IPS-NIHi11 (cell line): ENCODE measurements at places on chromosomes 6 and 20.

- no peak for DNase-seq
These were observed 90.5 kb downstream of the MAN1A1 start for GRCh38 chr6:119259027-119259426.

DNA sequence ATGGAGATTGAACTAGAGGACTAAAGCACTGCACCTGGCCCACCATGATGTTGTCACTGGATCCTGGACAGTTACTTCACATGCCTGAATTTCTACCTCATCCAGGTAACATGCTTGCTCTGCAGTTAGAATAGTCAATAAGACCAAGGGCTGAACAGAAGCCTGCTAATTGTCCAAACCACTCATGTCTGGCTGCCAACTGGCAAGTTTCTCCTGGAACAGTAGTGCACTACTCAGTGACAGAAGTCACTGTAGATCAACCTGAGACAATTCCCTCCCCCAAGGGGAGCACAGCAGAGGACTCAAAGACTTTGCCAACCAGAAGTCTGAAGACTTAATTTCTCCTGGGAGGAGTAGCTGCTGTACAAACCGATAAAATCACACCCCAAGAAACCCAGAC lies 454.6 kb upstream of the MARCKS start:
- no peak for DNase-seq

- DNase-seq, result no peak
These were observed 124.3 kb upstream of the SOX4 start for GRCh38 chr6:21469213-21469612.

DNA sequence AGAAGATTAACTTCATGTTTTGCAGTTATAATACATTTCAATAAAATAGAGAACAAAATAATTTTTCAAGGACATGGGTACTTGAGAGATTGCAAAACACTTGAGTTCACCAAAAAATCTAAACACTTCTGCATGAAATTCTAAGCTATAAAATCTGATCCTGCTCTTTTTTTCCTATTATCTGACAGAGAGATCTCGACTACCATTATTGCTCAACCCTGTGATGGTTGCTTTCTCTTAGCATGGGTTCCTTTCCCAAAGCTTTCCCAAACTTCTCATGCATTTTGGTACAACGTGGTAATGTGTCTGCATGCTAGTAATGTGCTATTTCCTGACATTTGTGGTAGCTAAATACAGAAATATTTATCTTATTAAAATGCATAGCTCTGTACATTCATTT lies 1243.1 kb upstream of the ADGRB3 start:
- no peak for DNase-seq

DNA sequence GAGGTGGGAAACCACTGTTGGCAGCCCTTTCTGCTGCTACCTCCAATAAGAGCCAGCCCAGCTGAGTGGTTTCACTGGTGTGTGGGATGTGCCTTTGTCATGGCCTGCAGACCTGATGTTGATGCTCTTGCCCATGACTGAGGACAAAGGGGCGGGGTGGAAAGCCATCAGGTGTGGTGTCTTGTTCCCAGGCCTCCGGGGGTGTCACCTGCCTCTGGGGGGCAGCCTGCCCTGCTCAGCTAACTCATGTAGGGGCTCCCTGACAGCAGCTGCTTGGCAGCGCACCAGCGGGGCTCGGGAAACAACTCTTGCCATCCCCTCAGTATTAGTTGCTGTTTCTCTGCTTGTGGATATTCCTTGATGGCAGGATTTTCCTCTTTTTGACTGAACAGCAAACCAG lies 91.3 kb downstream of the LYRM2 start:
- peak; percentile 16 for DNase-seq

DNA sequence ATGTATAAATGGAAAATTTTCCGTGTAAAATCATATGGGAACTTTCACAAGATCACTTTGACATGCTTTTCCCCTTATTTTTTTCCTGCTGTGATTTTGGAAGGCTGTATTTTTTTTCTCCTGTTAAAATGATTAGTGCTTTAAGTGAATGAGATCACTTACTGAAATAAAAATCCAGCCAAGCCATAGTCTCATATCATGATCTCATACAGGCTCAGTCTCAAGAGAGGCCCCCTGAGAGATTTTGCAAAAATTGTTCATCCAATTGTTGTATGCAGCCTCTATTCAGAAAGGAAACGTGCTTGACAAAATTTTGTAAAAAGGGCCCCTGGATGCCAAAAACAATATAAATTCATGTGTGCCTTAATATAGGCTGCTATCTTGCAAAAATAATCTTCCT lies 528.2 kb downstream of the HDGFL1 start:
- DNase-seq, result no peak

- DNase-seq, result no peak
These were observed 9.8 kb downstream of the RHAG start for GRCh38 chr6:49626811-49627210.

DNA sequence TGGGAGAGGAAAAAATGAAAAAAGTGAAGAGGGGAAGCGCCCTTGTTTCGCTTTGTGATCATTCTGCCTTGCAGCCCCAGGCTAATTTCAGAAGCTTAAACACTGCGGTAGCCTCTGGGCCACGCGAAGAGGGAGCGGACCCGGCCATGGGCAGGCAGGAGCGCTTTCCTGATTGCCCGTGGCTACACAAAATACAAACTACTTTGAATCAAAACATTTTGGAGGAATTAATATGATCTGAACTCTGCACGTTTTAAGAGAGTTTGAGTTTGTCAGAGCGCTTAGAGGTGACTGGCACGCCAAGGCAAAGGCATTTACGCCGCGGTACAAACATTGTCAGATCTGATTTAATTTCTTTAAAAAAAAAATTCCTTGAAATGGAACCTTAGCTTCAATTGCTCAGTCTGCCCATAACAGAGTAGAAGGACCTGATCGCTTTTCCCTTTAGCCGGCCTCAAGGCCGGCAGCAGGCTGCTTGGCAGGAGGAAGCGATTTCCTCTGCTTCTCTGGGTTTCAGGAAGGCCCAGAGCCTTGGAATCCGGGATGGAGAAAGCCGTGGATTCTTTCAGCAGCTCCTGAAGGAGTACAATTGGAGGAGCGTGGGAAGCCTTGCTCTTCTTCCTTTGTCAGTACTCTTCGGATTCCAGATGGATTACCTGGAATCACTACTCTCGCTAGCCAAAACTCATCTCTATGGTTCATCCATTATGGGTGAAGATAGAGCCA lies 9.7 kb downstream of the TFAP2D start:
- no peak for DNase-seq

DNA sequence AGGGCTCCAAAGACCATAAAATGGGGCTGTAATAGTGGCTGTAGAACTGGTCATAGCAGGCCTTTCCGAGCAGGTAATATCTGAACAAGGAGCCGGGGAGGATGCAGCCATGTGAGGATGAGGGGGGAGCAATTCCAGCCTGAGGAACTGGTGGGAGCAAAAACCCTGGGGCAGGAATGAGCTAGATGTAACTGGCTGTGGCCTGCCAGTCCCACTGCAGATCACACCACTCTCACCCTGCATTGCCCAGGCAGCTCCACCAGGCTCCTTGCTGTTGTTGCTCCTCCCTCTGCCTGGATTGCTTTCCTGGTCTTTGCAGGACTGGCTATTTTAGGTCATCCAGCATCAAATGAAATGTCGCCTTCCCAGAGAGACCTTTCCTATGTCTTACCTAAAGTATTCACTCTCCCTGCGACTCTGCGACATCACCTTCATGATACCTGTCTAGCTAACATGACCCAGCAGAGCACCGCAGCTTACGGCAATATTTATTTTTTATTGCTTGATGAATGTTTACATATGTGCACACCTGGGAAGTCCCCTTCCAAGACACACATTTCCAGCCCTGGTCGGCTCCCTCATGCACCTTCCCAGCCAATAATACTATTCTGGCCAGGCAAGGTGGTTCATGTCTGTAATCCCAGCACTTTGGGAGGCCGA lies 2.4 kb upstream of the ZFP64 start:
- no peak for DNase-seq

GRCh38 chr20:19995220-19995863 lies 21.8 kb upstream of the NAA20 start:
- DNase-seq, result no peak

DNA sequence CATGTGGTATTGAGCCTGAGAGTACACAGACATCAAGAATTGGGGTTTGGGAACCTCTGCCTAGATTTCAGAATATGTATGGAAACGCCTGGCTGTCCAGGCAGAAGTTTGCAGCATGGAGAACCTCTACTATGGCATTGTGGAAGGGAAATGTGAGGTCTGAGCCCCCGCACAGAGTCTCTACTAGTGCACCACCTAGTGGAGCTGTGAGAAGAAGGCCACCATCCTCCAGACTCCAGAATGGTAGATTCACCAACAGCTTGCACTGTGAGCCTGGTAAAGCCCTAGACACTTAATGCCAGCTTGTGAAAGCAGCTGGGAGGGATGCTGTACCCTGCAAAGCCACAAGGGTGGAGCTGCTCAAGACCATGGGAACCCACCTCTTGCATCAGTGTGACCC lies 658.2 kb downstream of the HACE1 start:
- DNase-seq, result no peak

- no peak for DNase-seq
These were observed 88.9 kb upstream of the ECI2 start for GRCh38 chr6:4224067-4224978.

DNA sequence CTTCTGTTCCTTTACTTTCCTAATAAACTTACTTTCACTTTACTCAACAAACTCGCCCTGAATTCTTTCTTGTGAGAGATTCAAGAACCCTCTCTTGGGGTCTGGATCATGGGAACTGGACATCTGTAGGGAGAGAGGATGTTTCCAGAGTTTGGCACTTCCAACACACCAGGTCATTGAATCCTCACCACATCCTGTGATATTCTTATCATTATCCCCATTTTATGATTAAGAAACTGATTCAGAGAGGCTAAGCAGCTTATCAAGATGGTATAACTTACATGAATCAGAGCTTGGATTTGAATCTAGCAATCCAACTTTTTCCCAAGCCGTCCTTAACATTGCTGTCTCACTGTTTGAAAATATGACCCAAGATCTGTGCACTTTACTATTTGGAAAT lies 15.5 kb downstream of the PPIL6 start:
- no peak for DNase-seq

- no peak for DNase-seq
These were observed 69.5 kb upstream of the MAP3K7 start for GRCh38 chr6:90656325-90656724.

DNA sequence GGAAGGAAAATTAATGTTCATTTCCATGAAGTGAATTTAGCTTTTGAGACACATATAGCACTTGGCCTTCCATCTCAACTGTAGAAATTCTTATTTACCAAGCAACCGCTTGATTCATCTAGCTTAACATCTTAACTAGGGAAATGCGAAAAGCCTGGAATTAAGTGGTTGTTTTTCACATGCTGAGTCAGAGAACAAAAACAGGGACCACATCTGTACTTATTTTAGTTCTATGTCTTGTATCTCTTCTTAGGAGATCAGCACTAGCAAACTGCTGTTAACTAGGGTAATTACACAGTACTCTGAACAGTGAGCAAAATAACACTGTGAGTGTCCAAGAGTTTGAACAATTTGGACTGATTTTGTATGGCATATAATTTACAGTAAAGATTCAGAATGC lies 590.9 kb upstream of the NRSN1 start:
- DNase-seq, result no peak

DNA sequence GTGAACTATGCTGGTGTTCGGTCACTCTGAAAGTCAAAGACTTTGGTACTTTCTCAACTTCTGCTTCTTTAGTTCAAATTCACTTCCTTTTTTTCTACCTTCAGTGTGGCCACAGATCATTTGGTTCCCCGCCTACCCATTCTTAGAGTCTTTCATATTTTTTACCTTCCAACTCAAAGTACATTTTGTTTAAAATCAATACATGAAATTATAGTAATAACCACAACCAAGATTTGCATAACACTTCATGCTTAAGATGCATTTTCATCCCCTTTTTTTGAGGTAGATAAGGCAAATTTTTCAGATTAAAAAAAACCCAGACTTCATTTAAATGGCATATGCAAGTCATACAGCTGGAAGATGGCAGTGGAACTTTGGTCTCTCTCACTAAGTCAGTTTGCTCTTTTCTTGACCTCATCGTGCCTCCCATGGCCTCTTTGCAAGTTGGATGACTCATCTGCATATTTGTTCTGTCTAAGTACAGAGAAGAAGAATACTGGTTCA lies 11.9 kb upstream of the CNR1 start:
- no peak for DNase-seq

- no peak for DNase-seq
These were observed 33.1 kb upstream of the SEC63 start for GRCh38 chr6:107991061-107991460.

DNA sequence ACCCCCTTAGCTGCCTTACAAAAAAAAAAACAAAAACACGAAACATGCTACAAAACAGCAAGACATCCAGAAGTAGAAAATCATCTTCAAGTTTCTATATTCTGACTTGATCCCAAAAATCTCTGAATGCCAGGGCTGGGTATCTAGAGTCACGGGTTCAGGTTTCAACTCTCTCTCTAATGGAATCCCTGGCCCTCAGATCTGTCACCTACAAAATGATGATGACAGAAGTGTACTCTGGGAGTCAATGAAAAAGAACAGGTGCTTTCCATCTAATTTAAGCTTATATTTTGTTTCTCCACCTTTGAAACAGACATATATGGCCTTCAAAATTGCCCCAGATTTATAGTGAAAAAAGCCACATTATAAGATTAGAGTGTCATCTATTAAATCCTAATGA lies 18.3 kb downstream of the RTN4IP1 start:
- no peak for DNase-seq

- no peak for DNase-seq
These were observed 15.7 kb downstream of the ZFP64 start for GRCh38 chr20:52175840-52176239.

- DNase-seq, result no peak
These were observed 449.7 kb downstream of the CDC5L start for GRCh38 chr6:44837255-44837654.

DNA sequence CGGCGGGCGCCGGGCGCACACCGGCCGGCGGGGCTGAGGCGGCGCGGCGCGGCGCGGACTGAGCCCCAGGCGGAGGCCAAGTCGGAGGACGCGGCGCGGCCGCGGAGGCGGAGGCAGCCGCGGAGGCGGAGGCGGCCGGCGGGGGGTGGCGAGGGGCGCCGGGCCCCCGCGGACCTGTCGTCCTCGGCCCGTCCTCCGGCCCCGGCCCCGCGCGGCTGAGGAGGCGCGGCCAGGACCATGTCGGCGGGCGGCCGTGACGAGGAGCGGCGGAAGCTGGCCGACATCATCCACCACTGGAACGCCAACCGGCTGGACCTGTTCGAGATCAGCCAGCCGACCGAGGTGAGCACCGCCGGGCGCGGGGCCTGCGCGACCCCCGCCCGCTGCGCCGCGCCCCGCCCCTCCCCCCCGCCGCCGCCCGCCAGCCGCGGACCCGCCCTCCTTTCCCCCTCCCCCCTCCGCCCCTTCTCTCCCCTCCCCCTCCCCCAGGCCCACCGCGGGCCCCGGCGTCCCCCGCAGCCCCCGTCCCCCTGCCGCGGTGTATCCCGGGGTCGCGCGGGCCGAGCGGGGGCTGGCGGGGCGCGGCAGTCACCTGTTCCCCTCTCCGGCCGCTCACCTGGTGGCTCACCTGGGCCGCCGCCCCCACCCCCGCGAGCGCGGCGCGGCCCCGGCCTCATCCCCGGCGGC lies at the start of gene AFDN:
AFDN (plus strand) TSS at position 16 of the 687 bp plus-strand sequence; CDS start at position 238, 222 bp downstream.
- DNase-seq, result peak; percentile 73
